ENCODE measurements at places on chromosomes 3 and 15. TPM values are rescaled to one million over a fixed set of nuclear protein-coding genes. Genes with fewer than 3 reads are reported as not detected.

NR2E3 gene
- not detected for total RNA-seq

IQCF5 gene
- not detected for total RNA-seq

BBS4 gene
- total RNA-seq: 16.0 TPM

ZNF660 gene
- 3.3 TPM for total RNA-seq

SLITRK3 gene
- total RNA-seq: not detected

DNA sequence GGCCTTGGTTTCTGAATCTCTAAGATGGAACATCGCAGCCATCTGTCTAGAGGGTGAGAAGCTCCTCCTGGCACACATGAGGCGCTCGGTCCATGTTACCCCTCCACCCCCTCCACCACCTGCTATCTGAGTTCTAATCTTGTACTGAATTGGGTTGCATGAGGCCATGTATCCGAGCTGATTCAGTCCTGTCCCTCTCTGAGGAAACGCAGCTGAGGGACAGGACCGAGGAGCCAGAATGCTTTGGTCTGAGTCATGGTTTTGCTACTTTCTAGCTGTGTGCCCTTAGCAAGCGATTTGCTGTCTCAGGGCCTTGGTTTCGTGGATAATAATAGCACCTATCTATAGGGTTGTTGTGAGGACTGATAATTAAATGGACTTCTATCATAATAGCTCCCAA is 87.8 kb upstream of the SEC13 start:
- DNase-seq: no peak

DNA sequence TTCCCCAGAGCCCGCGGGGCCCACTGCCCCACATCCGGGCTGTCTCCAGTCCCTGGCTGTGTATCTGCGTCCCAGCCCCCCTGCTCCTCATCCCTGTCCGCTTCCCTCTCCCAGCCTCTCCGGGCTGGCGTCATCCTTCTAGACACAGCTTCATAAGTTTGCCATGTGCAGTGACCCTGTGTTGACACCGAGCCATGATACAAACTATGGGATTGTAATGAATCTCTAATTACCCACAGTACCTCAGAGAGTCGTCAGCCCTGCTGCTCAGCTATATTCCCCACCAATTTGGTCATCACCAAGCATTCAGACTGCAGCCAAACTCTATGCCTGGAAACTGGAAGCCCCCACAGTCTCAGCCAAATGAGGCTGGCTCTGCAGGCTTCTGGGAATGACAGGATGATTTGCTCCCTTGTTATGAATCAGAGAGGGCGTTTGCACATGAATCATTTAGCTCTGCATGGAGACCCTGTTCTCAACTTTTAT is 466.1 kb upstream of the ATP11B start:
- DNase-seq: no peak

DNA sequence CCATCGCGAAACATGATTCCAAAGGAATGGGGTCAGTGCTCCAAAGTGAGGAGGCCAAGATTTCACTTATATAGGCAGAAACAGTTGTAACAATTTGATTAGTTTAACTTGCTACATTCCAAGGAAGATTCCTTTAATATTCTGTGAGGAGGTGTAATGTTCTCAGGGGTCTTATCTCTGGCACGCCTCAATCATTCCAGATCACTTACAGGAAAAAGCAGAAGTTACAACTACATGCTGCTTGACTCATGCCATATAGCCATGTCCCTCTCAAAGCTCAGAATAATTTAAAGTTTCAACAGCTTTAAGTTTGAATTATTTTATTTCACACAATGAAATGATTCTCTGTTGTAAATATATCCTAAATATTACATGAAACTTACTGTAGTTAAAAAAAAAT is 3.5 kb upstream of the FYTTD1 start:
- DNase-seq: no peak

GRCh38 chr3:123948449-123948848 is 12.6 kb downstream of the CCDC14 start:
- no peak for DNase-seq

DNA sequence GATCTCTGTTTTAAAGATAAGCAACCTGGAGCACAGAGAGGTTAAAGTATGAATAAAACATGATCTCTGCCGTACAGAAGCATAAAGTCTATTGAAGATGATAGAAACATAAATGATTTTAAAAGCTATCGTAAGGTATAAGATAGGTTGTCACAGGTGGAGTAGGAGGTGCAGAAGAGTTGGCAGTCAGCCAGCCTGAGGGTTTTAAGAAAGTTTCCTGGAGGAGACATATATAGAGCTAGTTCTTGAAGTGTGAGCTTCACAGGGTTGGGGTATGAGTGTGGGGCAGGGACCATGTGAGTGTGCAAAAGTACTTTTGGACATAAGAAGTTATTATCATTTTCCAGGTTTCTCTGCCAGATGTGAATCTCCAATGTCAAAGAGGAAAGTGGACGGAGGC is 3.9 kb upstream of the FGF12 start:
- DNase-seq: no peak

DNA sequence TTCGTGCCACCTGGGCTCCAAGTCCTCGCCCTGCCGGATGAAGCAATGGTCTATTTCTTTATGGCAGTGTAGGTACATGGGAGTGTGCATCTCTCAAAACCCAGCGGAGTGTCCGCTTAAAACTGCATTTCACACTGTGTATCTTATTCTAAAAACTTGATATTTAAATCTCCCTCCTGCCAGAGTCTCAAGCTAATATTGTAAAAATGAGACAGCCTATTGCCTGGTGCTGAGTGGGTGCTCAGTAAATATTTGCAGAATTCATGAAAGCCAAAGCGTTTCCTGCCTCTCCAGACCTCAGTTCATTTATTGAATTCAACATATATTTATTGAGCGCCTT is 330 bp upstream of the TBC1D2B start:
- no peak for DNase-seq

- DNase-seq: no peak
Observed at GRCh38 chr15:101543926-101544612, 54.6 kb upstream of the PCSK6 start.

- DNase-seq: no peak
Observed at GRCh38 chr15:41881920-41882688, 11.7 kb downstream of the SPTBN5 start.

GRCh38 chr15:52243697-52244555 is 51.7 kb downstream of the MYO5C start:
- DNase-seq: no peak

GRCh38 chr3:178479446-178479845 is 56.8 kb upstream of the KCNMB2 start:
- no peak for DNase-seq

DNA sequence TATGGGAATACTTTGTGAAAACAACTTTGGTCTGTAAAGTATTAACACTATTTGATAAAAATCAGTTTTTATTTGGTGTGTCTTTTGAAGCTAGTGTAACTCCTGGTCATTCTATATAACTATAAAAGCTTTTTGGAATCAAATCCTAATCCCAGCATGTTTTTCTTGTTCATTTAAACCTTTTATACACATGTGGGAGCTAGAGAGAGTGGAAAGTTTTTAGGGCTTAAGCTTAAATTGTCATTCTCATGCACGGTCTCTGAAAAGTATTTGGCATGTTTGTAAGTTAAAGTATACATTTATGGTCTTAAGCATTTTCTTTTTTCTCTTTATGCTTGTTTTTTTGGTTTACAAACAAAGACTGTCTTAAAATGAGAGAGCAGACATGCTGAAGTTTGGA is 83.4 kb upstream of the RARB start:
- no peak for DNase-seq

DNA sequence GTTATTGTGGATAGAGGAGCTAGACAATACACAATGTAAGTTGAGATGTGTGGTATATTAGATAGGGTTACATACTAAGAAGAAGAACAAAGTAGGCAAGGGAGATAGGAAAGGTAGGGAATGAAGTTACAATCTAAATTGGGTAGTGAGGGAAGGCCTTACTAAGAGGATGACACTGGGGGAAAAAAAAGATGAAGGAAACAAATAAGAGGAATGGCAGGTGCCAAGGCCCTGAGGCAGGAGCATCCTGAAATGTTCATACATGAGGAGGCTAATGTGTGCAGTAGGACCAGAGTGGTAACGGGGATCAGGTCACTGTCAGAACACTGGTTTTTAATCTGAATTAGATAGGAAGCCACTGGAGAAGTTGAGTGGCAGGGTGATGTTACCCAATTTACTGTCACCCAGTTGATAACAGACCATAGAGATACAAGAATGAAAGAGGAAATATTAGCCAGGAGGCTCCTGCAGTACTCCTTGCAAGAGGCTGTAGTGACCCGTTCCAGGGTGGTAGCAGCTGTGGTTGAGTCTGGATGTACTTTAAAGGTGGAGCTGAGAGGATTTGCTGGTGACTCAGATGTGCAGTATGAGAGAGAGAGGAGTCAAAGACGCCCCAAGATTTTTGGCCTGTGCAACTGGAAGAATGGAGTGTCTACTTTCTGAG is 14.4 kb downstream of the RTP1 start:
- no peak for DNase-seq

All from HepG2 (cell line).